AG04449 (cell line): ENCODE measurements at places on chromosomes 3 and 15.

- no peak for DNase-seq
These were observed 972.0 kb downstream of the TUSC7 start for GRCh38 chr3:117681619-117682018.

GRCh38 chr3:194262176-194262924, 88.8 kb downstream of the CPN2 start:
- no peak for DNase-seq

- no peak for DNase-seq
These were observed 2.6 kb downstream of the SEMA7A start for GRCh38 chr15:74431116-74431515.

DNA sequence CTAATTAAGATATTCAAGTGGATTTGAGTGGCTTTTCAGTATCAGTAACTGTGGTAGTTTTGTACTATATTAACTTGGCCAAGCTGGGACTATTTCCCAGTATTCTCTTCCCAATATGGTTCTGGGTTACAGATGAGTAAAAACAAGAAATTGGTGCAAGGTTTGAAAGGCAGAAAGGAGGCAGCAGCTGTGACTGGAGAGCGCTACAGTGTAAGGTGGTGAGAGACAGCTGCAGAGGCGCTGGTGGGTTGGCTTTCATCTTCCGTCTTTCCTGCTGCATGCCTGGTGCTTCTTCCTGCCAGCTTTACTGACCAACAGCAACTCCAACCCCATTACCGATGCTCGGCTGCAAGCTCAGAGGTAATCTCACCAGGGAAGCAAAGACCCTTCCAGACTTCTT, 9.8 kb downstream of the DPH3 start:
- DNase-seq = no peak

DNA sequence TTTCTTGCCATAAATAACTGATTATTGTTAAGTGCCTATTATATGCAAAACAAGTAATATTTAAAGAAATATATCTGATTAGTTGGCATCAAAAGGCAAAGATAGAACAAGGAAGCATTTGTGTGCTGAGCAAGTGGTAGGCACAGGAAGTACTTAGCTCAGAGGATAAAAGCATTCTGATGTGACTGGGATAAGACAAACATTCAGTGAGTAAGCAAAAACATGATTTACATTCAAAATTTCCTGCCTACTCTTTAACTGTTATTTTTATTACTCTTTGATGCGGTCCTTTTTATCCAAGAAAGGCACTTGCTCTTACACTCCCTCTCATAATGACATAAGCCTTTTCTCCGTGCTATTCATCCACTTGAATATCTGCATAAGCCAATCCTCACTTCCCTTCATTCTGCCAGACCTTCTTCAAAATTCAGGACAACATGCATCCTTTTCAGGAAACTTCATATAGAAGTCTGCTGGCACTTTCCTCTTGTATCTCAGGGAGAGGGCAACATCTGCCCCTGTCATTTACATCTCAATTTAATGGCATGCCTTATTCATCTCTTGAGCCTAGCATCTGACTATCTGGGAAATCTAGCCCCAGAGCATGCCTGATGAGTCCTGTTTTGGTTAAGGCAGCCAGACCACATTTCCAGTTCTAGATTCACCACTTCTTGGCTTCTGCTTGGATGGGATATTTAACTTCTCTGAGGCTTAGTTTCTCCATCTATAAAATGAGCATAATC, 478.2 kb upstream of the ROBO2 start:
- DNase-seq = no peak
